GDM1 (cell line): ENCODE measurements at places on chromosomes 12 and 14.
A peak's percentile ranks its signal among the peaks of the same experiment; 100 is the strongest.

- DNase-seq: no peak
Measured at GRCh38 chr14:59565087-59565486, 11.5 kb downstream of the CCDC175 start.

DNA sequence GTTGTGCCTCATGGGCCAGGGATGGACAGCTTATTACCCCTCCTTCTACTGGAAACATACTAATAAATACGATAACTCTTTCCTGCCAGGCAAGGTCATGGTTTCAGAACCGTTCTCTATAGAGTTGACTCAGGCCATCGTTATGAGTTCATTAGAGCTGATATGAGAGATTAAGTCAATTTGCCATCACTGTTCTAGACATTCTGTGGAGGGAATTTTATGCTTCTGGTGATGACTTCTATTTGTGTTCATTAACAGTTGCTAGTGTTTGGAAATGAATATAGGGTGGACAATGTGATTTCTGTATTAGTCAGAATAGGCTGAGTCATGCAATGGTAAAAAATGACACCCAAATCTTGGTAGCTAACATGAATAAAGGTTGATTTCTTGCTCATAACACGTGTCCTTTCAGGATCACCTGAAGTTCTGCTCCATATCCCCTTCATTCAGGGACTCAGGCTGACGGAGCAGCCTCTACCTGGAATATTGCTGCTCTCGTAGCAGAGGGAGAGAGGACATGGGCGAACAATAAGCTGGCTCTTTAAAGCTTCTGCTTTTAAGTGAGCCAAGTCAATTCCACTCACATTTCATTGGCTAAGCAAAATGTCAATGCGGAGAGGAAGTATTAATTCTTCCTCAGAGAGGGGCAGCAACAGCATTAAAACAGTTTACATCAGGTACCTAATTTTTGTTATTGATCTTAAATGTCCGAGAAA, 18.5 kb upstream of the TBPL2 start:
- no peak for DNase-seq

DNA sequence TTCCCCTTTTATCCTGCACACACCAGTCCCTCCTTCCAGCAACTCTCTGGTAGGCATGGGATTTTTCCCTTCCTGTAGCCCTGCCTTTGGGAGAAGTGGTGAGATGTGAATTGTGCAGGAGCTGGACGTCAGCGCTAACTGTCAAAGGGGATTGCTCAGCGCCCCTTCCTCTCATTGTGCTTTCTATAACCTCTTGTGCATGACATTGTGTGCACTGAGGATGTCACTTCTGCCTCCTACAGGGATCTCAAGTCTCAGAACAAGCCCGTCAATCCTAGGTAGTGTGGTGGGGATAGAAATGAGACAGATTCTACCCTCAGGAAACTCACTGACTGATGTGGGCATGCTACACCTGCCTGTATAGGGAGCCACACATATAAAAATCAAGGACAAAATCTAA, 8.7 kb downstream of the KCNA5 start:
- no peak for DNase-seq

GRCh38 chr14:105943973-105944602, 417.7 kb downstream of the TMEM121 start:
- no peak for DNase-seq

- no peak for DNase-seq
Measured at GRCh38 chr14:20803223-20803622, 579 bp upstream of the RNASE1 start.

GRCh38 chr14:101735453-101735852, 26.1 kb upstream of the PPP2R5C start:
- no peak for DNase-seq

DNA sequence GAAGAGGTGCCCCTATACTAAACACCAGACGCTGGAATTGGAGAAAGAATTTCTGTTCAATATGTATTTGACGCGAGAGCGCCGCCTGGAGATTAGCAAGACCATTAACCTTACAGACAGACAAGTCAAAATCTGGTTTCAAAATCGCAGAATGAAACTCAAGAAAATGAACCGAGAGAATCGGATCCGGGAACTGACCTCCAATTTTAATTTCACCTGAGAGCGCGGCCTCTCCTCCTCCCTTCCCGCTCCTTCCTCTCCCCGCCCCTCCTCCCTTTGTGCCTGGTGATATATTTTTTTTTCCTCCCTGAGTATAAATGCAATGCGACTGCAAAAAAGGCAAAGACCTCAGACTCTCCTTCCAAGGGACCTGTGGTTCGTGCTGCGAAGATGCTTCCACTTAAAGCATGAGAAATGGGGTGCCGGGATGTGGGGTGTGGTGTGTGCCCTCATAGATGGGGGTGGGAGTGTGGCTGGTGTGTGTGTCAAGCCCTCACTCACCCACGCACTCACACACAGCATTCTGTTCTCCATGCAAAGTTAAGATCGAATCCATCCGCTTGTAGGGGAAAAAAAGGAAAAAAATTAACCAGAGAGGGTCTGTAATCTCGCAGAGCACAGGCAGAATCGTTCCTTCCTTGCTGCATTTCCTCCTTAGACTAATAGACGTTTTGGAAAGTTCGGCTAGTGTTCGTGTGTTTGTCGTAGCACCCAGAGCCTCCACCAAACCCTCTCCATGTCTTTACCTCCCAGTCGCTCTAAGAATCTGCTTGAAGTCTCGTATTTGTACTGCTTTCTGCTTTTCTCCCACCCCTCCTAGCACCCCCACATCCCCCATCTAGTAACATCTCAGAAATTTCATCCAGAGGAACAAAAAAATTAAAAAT, 4.5 kb downstream of the HOXC10 start:
- peak; percentile 23 for DNase-seq

- DNase-seq: no peak
Measured at GRCh38 chr14:63287666-63288483, 30.9 kb downstream of the GPHB5 start.

DNA sequence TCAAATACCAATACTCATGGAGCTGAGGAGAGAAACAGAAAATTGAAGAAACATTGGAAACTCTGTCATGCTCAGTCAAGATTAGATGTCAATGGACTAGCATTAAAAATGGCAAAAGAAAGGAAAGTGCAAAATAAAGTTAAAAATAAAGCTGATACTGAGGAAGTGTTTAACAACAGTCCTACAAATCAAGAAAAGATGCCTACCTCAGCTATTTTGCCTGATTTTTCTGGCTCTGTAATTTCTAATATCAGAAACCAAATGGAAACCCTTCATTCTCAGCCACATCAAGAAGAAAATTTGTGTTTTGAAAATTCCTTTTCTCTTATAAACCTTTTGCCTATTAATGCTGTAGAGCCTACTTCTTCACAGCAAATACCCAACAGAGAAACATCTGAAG, 40.5 kb downstream of the METTL25 start:
- DNase-seq: no peak

DNA sequence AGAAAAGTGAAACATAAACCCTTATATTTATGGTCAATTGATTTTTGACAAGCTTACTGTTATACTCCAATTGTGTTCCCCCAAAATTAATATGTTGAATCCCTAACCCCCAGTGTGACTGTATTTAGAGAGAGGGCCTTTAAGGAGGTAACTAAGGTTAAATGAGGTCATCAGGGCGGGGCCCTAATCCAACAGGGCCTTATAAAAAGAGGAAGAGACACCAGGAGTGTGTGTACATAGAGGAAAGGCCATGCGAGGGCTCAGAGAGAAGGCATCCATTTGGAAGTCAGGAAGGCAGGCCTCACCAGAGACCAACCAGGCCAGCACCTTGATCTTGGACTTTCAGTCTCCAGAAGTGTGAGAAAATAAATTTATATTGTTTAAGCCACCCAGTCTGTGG, 6.5 kb upstream of the VTI1B start:
- DNase-seq: no peak

DNA sequence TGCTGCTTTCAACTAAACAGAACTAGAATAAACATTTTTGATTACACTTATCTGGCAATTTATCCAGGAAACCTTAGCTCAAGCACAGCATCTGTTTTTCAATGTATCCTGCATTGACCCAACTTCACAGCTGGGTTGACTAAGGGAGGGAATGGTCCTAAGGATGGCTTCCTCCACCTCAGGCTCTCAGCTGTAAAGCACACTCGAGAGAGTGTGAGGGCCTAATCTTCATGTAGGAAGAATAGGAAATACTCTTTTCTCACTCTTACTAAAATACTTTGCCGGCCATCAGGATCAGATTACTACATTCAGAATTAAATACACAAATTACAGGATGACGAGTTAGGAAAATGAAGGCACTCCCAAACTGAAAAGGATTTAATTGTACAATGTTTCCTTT, 7.2 kb downstream of the SETD3 start:
- no peak for DNase-seq

- DNase-seq: no peak
Measured at GRCh38 chr14:89549381-89550125, 132.5 kb upstream of the FOXN3 start.

- DNase-seq: no peak
Measured at GRCh38 chr12:49643961-49644619, 20.7 kb downstream of the PRPF40B start.
